DMS53 (cell line): ENCODE measurements at places on chromosomes 4 and X.
A peak's percentile ranks its signal among the peaks of the same experiment; 100 is the strongest.

DNA sequence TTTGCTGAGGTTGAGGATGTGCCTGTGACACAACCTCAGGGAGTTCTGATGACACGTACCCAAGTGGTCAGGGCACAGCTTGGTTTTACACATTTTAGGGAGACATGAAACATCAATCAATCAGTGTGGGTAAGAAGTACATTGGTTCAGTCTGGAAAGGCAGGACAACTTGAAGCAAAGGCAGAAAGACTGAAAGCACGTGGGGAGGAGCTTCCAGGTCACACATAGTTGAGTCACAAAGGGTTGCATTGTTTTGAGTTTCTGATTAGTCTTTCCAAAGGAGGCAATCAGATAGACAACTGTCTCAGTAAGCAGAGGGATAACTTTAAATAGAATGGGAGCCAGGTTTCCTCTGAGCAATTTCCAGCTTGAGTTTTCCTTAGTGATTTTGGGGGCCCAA lies 1910.0 kb upstream of the AGA start:
- DNase-seq, result no peak

GRCh38 chr4:24209131-24209530 lies 319.3 kb upstream of the PPARGC1A start:
- DNase-seq, result no peak

DNA sequence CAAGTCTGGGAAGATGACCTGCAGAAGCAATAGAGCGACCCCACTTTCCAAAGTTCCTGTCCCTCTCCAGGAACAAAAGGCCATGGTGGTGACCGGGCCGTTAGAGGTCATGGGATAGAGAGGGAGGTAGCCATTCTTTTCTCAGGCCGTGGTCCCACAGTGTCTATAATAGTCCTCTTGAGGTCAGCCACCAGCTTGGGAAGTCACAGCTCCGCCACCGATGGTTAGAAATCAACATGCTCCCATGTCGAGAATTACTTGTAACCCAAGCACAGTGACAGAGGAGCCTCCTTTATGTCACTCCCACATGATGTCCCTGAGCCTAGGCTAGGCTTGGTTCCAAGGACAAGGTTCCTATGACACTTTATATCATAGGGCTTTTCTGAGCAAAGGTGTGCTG lies 48.3 kb upstream of the CBR4 start:
- no peak for DNase-seq

DNA sequence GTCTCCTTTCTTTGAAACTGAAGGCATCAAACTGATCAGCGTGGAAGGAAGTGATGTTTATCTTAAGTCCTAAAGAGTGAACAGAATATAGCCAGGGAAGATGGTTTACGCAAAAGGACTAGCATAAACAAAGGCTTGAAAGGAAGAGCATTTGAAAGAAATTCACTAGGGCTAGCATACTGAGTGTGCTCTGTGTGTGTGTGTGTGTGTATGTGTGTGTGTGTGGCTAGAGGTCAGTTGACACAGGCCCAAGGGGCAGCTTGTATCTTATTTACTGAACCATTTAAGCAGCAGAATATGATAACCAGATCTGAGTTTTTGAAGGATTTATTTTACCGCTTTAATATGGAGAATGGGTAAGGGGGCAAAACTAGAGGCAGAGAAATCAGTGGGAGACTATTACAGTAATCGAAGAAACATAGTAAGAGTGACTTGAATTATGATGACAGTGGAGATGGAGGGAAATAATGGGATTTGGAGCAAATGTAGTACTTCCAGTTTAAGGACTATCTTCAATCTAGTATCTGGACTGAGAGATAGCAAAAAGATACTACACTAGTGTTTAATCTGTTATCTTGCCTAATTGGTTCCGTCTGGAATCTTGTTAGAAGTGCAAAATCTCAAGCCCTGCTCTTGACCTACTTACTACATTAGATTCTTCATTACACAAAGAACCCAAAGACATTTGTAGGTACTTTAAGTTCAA lies 36.9 kb downstream of the CEP44 start:
- DNase-seq, result no peak

GRCh38 chrX:39950018-39950688 lies 147.6 kb downstream of the BCOR start:
- no peak for DNase-seq

- no peak for DNase-seq
These were observed 25.4 kb upstream of the AFAP1 start for GRCh38 chr4:7964890-7965662.

- peak; percentile 4 for DNase-seq
These were observed 42.3 kb upstream of the ANK2 start for GRCh38 chr4:113007151-113007550.

- DNase-seq, result peak; percentile 58
These were observed 317.6 kb upstream of the CNKSR2 start for GRCh38 chrX:21056622-21057021.

GRCh38 chrX:153216926-153217325 lies 37.8 kb downstream of the MAGEA1 start:
- DNase-seq, result no peak

GRCh38 chrX:72466493-72466892 lies 106.2 kb downstream of the HDAC8 start:
- DNase-seq, result no peak

DNA sequence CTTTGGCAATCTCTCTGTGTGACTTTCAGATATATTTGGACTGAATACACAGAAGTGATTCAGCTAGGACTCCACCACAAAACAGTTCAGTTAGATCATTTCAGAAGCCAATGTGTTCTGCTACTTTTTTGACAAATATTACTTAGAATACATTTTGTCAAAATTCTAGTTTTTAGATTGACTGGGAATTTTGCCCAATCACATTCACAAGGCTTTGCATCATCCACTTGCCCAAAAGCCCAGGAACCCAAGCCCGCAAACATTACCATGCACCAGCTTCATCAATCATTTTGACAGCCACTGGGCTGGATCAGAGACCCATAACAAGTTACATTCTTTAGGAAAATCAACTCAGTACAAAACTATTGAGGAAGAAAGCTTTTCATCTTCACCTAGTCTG lies 256.6 kb upstream of the NDST3 start:
- no peak for DNase-seq

DNA sequence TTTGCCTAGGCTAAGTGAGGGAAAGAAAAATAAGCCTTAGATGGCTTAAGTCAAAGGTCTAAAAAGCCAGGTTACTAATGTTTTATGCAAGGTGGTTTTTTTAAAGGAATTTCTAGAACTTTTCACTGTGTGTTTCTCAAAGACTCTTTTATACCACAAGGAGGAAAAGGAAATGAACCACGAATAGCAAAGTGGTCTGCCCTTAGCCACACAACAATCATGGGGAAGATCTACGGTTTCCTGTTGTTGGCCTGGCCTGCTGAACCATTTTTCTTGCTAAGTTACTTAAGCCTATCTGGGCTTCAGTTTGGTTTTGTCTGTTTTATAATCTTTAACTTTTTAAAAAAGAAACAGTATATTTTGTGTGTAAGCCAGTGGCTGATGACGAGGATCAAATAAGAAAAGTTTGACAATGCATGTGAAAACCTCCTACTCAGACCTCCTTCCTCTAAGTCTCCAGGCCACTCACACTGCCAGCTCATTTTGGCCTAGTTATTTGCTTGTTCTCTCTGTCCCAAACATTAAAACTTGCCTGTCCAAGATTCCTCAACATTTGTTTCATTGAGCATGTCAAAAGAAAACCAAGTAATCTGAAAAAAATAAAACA lies 56.7 kb upstream of the COL25A1 start:
- DNase-seq, result no peak

GRCh38 chrX:111869639-111870034 lies 6.3 kb upstream of the TRPC5OS start:
- DNase-seq, result peak; percentile 80

GRCh38 chr4:5882947-5883346 lies 9.9 kb downstream of the CRMP1 start:
- DNase-seq, result peak; percentile 53

GRCh38 chr4:61996943-61997342 lies 796.8 kb downstream of the ADGRL3 start:
- peak; percentile 1 for DNase-seq

DNA sequence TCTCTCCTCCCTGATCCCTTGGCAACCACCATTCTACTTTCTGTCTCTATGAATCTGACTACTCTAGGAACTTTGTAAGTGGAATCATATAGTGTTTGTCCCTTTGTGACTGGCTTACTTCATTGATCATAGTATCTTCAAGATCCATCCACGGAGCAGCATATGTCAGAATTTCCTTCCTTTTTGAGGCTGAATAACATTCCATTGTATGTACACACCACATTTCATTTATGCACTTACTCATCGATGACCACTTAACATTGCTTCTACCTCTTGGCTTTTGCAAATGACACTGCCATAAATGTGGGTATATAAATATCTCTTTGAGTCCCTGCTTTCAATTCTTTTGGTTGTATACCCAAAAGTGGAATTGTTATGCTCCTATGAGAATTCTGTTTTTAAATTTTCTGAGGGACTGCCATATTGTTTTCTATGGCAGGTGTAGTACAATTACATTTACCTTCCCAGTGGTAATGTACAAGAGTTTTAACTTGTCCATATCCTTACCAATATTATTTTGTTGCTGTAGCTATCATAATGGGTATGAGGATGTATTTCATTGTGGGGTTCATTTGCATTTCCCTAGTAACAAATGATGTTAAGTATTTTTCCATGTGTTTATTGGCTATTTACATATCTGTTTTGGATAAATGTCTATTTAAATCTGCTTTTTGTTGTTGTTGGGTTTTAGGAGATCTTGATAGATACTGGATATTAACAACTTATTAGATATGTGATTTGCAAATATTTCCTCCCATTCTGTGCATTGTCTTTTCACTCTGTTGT lies 466.1 kb downstream of the C4orf33 start:
- no peak for DNase-seq

- DNase-seq, result no peak
These were observed 31.3 kb downstream of the HTRA3 start for GRCh38 chr4:8300832-8301231.

GRCh38 chr4:139530833-139531427 lies 25.1 kb downstream of the SETD7 start:
- peak; percentile 58 for DNase-seq

GRCh38 chr4:184815046-184815877 lies 10.5 kb downstream of the ACSL1 start:
- DNase-seq, result peak; percentile 84

DNA sequence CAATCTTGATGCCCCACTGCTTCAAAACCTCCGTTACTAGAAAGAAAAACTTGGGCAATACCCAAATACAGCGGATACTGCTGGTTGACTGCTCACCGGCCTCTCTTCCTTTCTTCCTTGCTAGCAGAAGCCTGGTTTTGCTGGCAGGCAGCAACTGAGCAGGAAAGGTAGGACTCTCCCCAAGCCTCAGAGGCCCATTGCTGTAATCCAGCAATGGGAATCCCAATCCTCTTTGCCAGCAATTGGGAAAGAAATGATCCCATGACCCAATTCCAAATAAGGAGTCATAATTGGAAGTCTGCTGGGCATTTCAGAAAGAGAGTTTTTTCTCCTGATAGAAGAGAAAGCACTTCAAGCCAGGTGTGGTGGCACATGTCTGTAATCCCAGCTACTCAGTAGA lies 394.5 kb downstream of the BCOR start:
- no peak for DNase-seq

GRCh38 chr4:141706445-141706844 lies 70.1 kb downstream of the IL15 start:
- no peak for DNase-seq

DNA sequence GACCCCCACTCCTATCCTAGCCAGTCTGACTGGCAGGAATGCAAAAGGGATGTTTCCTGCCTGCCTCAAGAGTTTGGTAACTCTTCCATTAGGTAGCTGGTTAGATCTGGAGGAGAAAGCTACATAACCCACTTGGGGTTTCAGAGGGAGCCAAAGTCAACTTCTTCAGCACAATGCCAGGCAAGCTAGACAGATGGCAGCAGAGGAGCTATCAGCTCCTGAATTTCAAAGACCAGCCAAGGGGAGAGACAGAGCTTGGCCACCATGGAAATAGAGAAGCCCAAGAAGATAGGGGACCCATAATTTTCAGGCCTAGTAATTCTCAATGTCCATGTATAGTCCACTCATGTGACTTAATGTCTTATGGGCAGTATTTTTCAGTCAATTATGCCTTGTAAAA lies 56.4 kb downstream of the PGRMC1 start:
- DNase-seq, result peak; percentile 21

GRCh38 chr4:86108834-86109233 lies 251.0 kb downstream of the MAPK10 start:
- DNase-seq, result peak; percentile 1

GRCh38 chr4:45316257-45316656 lies 589.9 kb upstream of the GNPDA2 start:
- no peak for DNase-seq

DNA sequence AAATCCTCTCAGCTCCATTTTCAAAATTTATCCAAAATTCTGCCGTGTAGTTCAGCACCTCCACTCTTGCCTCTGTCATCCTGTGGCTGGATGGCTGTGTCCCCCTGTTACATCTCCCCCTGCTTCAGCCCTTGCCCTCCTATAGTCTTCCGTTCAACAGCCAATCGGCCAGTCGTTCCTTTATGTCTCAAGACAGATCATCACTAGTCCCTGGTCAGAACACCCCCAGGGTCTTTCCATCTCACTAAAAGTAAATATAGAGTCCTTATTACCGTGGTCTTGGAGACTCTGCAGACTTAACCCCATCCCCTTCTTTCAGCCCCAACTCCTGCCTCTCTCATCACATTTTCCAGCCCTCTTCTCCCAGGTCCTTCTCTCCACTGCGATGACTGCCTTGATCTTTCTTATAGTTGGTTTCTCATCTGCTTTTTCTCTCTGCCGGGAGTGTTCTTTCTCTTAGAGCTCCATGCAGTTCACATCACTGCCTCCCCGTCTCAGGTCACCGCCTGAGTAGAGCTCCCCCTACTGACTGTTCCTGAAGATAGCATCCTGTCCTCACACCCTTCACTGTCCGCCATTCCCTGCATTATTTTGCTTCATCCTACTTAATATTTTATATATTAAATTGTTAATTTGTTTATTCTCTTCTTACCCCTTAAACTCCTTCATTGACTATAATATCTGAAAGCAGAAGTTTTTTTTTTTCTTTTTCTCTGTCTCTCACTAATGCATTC lies 736.9 kb upstream of the MAGEB2 start:
- DNase-seq, result peak; percentile 70

GRCh38 chr4:10879411-10880110 lies 195.0 kb upstream of the CLNK start:
- peak; percentile 44 for DNase-seq

DNA sequence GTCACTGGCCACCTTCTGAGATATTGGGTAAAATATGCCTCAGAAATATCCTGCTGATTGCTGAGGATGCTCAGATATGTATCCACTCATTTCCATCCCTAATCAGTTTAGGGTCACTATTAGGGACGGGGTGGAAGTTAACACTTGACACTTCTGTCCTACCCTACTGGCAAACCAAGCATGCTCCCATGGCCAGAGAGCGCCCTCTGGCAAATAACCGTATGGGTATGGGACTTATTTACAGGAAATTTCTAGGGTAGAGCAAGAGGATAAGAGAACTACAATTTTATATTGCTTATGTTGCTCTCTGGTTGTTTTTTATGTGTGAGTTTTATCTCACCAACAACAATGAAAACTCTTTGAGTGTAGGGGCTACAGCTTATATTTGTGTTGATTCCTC lies 86.8 kb upstream of the TSPAN7 start:
- no peak for DNase-seq

DNA sequence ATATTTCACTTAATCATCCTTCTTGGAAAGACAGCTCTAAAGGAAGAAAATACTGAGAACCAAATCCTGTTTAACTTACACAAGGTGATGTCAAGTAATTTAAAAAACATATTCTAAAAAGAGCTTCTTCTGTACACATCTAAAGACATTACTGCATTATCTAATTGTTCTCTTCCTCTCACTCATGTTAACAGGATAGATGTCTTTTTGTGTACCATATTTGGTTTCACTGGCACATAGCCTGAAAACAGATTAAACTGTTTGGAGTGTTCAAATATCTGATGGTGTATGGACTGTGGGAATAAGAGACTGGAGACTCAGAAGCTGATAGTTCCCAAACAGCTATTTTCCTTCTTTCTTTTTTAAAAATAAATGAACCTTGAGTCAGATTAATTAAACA lies 213.3 kb upstream of the MAB21L2 start:
- DNase-seq, result no peak
